ENCODE measurements at places on chromosomes 12 and 14.

- DNase-seq: no peak
These were observed 256.3 kb upstream of the SFSWAP start for GRCh38 chr12:131454418-131455217.

- DNase-seq: no peak
These were observed 78.3 kb upstream of the PSMA6 start for GRCh38 chr14:35213869-35214387.

- no peak for DNase-seq
These were observed at the start of gene HOXC4 for GRCh38 chr12:54053751-54054741. Gene HOXC4 (plus strand): TSS chr12:54053835. CDS start chr12:54053923, 88 bp downstream.

- no peak for DNase-seq
These were observed 164.3 kb downstream of the GXYLT1 start for GRCh38 chr12:41980390-41980789.

GRCh38 chr12:52349196-52349595 lies 18.1 kb downstream of the KRT85 start:
- DNase-seq: no peak

DNA sequence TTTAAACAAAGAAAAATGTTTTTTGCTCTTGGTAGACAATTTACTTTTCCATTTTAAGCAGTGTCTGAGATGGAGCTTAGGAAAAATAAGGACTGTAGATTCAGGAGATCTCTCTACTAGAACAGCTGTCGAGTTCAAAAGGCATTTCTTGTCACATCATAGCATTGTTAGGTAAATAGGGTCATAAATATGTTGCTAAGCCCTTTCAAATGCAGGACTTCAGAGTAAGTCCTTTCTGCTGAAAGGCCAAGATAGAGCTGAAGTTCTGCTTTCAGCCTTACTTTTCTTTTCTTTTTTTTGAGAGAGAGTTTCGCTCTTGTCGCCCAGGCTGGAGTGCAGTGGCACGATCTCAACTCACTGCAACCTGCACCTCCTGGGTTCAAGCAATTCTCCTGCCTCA lies 98.2 kb downstream of the SYNE2 start:
- no peak for DNase-seq

GRCh38 chr12:88844426-88844825 lies 264.2 kb upstream of the KITLG start:
- DNase-seq: no peak

DNA sequence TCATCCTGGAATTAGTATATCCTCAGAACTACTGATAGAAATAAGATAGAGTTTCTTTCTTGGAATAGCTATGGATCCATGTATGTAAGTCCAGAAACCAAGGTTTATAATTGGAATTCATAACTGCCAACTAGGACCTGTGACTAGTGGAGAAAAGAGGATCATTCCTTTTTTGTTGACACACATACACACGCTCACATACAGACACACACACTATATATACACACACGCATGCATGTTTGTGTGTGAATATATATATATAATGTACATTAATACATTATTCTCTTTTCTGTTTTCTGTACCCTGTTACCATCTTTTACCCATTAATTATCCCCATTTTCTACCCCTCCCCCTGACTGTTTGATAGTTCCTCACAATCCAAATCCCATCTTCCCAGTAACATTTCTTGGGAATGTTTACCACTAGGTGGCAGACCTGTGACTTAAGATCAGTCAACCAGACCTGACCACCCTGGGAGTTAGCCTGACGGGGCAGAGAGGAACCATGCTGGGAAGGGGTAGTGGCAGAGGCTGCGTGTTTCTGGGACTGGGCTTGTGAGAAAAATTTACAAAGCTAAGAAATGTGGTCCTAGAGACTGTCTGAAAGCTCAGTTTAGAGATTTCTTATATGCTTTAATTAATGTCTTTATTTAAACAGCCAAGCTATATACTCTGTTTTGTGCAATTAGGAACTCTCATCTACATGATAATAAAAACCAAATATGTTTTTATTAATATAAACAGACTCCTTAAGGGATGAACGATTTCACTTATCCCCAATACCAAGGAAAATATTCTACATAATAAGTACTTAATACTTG lies 308.0 kb downstream of the PPFIA2 start:
- no peak for DNase-seq

- no peak for DNase-seq
These were observed 5.7 kb upstream of the IGFBP6 start for GRCh38 chr12:53091756-53092155.

DNA sequence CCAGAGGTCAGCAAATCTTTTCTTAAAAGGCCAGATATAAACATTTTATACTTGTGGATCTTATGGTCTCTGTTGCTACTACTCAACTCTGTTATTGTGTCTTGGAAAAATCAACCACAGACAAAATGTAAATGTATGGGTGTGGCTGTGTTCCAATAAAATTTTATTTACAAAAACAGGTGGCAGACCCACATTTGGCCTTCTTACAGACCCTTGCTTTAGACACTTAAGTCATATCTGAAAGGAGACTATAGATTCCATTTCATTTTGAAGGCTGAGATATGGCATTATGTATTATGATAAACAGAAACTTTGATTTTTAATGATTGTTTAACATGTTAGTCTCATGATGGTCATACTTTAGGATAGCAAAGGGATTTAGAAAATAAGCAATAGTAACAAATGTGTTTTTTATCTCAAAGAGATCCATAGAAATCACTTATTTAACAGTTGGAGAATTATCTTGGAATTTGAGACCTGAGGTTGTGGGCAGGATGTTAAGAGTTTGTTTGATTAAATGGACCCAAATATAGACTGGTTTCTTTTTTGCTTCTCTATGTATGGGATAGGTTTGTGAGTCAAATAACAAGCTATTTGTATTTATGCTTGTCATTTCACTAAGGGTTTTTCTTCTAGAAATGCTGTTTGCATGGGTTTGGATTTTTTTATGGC lies 51.2 kb downstream of the PPFIBP1 start:
- no peak for DNase-seq

GRCh38 chr12:8860165-8860961 lies 37.9 kb downstream of the A2ML1 start:
- no peak for DNase-seq

- no peak for DNase-seq
These were observed 33.2 kb upstream of the SFSWAP start for GRCh38 chr12:131677699-131678098.

GRCh38 chr12:53086361-53086760 lies 7.2 kb upstream of the SPRYD3 start:
- no peak for DNase-seq

- DNase-seq: no peak
These were observed 88.4 kb downstream of the TMCC3 start for GRCh38 chr12:94561943-94562411.

GRCh38 chr14:36320897-36321381 lies 502 bp upstream of the MBIP start:
- DNase-seq: no peak
